ENCODE measurements at places on chromosomes 13 and 19. TPM values are rescaled to one million over a fixed set of nuclear protein-coding genes. Genes with fewer than 3 reads are reported as not detected.

DNA sequence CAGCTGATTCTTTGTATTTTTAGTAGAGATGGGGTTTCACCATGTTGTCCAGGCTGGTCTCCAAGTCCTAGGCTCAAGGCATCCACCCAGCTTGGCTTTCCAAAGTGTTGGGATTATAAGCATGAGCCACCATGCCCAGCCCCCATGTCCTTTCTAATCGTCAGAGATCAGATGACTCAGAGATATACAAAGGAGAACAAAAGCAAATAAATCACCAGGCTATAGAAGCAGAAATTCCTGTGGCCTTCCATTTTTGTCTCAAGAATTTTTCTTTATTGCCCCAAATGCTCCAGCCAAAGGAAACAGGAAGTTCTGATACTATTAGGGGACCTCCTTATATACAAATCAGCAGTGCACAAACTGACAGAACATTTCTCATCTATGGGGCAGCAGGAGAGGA, 207.8 kb downstream of the RFC3 start:
- DNase-seq = no peak

DNA sequence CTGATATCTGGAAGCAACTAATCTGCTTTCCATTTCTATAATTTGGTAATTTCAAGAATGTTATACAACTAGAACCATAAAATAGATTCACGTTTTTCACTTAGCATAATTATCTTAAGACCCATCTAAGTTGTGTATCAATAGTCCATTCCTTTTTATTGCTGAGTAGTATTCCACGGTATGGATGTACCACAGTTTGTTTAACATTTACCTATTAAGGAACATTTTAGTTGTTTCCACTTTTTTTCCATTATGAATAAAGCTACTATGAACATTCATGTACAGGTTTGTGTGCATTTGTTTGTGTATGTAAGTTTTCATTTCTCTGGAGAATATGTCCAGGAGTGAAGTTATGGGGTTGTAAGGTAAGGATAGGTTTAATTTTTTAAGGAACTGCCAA, 18.3 kb upstream of the ZNF112 start:
- DNase-seq = no peak

Gene CYSLTR2
- 4.4 TPM for total RNA-seq

Gene GPR12
- 0.06 TPM for total RNA-seq

DNA sequence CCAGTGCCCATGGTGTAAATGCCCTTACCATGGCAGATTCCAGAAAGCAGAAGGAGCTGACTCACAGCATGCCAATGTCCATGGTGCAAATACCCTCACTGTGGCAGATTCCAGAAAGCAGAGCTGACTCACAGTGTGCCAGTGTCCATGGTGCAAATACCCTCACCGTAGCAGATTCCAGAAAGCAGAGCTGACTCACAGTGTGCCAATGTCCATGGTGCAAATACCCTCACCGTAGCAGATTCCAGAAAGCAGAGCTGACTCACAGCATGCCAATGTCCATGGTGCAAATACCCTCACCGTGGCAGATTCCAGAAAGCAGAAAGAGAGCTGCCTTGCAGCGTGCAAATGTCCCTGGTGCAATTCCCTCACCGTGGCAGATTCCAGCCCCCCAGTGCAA, 163.8 kb upstream of the SOX1 start:
- DNase-seq = no peak

DNA sequence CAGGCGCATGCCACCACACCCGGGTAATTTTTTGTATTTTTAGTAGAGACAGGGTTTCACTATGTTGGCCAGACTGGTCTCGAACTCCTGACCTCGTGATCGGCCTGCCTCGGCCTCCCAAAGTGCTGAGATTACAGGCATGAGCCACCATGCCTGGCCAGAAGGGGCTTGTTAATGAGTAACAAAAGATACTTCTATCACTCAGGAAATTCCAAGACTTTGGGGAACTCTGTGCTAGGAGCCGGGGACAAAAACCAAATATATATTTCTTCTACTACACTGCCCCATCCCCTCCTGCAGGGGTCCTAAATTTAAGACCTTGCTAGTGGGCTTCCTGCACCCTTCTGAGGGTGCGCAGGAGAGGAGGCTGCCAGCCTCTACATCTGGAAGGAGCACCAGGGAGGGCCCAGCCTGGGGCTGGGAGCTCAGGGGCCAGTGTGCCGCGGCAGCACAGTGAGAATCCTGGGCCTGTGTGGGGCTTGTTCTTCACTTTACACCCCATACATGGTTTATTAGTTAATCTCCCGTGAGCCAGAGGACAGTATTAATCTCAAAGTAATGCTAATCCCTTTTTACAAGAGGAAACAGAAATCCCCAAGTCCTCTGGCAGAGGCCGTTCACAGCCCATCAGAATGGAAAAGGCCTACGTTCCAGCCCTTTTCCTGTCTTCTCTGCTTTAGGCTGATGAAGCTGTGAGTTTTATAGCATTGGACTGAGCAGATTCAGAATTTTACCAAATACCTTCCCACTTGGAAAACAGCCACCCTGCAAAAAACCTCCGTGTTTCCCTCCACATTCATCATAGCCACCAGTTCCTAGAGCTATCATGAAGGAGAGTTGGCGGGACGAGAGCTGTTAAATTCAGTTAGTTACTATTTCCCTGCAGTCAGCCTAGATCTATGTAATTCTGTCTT, 44.4 kb upstream of the NPAS1 start:
- no peak for DNase-seq

Gene TMEM272
- total RNA-seq = 0.74 TPM

DNA sequence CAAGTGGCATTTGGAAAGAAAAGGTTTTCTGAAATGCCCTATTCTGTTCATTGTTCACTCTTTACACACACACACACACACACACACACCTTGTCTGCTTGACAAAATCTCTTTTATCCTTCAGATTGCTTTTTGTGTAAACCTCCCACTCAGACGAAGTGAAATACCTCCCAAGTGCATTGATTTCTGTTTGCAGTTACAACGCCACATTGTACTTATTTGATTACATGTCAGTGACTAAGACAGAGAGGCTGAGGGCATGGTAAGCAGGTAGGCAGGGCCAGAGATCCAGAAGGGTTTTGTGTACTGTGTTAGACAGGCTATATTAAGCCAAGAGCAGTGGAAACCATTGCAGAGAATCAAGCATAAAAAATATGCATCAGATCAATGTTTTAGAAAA, 561.8 kb downstream of the GPC6 start:
- DNase-seq = no peak

Gene KCNN4
- total RNA-seq = 0.74 TPM

- no peak for DNase-seq
These were observed 79.3 kb upstream of the GPR183 start for GRCh38 chr13:99386495-99386894.

Gene KIR3DL1
- total RNA-seq = 0.38 TPM

Gene OLFM4
- total RNA-seq = not detected

Gene HSPB6
- 110 TPM for total RNA-seq

Gene GPR18
- total RNA-seq = not detected

DNA sequence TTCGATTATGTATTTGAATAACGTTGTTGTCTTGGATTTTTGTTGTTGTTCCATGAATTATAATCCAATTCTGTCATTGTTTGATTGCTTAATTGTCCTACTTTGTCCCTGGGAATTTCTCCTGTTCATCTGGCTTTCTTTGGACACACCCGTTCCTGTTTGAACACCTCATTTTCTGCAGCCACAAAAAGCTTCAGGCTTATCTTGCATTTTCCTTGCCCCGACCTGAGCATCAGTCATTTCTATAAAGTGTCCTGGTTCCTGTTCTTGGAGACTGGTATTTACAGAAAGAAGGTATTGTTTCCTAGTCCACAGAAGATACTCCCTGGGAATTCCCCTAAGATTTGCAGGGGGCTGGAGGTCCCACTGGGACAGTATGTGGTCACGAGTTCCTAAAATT, 731.8 kb upstream of the ARGLU1 start:
- DNase-seq = no peak

Gene HAUS8
- total RNA-seq = 6.1 TPM

Gene KIR2DL4
- total RNA-seq = not detected

Gene NOVA2
- total RNA-seq = 1.9 TPM

GRCh38 chr13:49084961-49085360, 109.2 kb downstream of the FNDC3A start:
- DNase-seq = no peak

DNA sequence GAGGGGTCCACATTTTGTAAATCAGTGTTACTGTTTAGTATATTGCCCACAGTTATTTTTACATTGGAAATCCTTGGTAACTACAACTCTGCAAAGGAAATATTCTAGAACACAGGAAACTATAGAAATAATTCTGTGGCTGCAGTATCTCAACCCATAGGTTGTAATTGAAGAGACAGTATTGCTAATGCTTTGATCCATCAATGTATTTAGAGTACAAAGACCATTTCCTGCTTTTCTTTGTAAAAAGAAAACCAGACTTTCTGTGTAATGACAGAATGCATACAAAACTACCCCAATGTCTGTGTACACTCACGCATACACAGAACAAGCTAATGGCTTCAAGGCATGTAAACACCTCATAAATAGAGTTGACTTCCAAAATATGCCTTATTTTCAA, 622.1 kb upstream of the ARGLU1 start:
- no peak for DNase-seq

DNA sequence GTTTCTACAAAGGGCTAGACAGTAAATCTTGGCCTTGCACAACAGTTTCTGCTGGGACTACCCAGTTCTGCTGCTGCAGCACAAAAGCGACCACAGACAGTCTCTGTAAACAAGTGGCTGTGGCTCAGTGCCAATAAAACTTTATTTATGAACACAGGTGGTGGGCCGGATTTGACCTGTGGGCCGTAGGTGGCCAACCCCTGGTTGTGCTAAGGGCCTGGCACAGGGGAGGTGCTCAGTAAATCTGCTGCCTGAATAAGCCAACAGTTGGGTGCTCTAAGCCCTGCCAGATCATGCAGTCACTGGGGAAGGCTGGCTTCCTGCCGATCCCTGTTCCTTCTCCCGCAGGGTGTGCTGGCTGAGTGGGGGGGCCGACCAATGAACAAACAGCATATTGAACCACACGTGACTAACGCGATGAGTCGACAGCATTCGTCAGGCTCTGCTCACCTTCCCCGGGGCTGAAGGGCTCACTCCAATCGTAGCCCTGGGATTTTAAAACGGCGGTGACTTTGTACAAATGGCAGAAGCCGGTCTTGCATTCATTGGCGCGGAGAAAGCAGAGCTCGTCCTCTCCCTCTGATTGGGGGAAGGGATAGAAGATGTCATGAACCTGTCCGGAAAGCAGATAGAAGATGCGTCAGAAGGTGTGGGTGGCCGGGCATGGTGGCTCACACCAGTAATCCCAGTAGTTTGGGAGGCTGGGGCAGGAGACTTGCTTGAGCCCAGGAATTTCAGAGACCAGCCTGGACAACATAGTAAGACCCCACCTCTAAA, 24.3 kb upstream of the MYDGF start:
- DNase-seq = no peak

- peak; percentile 24 for DNase-seq
These were observed 1.3 kb upstream of the FFAR1 start for GRCh38 chr19:35346193-35347052.

- no peak for DNase-seq
These were observed 83.6 kb downstream of the KL start for GRCh38 chr13:33099860-33100259.

Gene CLEC4G
- 2.3 TPM for total RNA-seq

- no peak for DNase-seq
These were observed 28.8 kb upstream of the KL start for GRCh38 chr13:32987462-32987861.

Gene LILRA1
- total RNA-seq = 2.5 TPM

- DNase-seq = no peak
These were observed 7.6 kb downstream of the SSC5D start for GRCh38 chr19:55495646-55496349.

DNA sequence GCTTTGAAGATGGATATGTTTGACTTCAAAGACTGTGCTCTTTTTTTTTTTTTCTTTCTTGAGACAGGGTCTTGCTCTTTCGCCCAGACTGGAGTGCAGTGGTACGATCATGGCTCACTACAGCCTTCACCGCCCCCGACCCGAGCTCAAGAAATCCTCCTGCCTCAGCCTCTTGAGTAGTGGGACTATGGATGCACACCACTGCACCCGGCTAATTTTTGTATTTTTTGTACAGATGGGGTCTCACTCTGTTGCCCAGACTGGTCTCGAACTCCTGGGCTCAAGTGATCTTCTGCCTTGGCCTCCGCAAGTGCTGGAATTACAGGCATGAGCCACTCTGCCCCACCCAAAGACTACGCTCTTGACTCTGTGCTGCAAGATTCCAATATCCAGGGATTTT, 50.4 kb downstream of the SPTBN4 start:
- no peak for DNase-seq

- DNase-seq = no peak
These were observed 159.3 kb downstream of the PDS5B start for GRCh38 chr13:32745509-32745908.

DNA sequence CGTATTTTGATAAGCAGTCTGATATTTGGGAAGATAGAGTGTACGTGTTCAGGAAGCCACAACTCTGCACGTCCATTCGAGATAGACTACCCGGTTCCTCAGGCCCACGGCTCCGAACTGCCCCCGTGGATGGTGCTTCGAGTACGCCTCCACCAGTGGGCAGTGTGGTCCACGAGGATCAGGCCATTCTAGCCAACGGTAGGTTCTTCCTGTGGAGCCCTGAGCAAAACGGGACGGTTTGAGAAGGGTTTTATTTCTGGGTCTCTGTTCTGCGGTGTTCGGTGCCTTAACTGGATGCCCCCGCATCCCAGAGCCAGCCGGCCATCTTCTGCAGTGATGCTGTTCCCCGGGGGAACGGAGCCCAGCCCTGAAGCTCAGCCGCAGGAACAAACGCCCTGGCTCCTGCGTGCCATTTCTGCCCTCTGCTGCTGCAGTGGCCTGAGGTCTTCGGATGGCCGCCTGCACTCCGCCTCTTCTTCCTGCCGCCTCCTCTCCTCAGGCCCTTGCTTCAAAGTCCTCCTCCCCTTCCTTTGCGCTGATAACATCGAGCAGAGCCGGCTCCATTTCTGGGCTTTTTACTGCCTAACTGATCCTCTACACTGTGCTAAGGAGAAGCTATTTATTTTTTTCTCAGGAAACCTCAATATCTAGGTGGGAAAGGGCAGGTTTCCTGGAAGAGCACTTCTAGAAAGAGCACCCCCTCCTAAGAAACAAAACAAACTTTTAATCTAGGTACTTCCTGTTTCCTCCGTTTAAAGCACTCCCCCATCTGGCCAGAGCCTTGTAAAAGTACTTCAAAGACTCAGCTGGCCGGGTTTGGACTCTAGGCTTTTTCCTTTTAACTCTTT, 36.2 kb upstream of the SLC46A3 start:
- no peak for DNase-seq

Gene ADGRE2
- total RNA-seq = 19.7 TPM

Gene TUBB4A
- total RNA-seq = 2.8 TPM

- DNase-seq = no peak
These were observed 470 bp downstream of the C3 start for GRCh38 chr19:6719992-6720368.

Gene OR7D4
- total RNA-seq = not detected

All from omental fat pad (tissue), 4 donors.